Stimulated activated naive CD4-positive, alpha-beta T cell (primary cell): ENCODE measurements at places on chromosomes 13 and 19.

- no peak for DNase-seq
Measured at GRCh38 chr13:69683921-69684686, 423.5 kb upstream of the ATXN8OS start.

- DNase-seq, result peak; percentile 91
Measured at GRCh38 chr19:43470288-43470687, 4.9 kb upstream of the LYPD3 start.

GRCh38 chr13:96000069-96000468 lies 53.1 kb downstream of the UGGT2 start:
- DNase-seq, result no peak

DNA sequence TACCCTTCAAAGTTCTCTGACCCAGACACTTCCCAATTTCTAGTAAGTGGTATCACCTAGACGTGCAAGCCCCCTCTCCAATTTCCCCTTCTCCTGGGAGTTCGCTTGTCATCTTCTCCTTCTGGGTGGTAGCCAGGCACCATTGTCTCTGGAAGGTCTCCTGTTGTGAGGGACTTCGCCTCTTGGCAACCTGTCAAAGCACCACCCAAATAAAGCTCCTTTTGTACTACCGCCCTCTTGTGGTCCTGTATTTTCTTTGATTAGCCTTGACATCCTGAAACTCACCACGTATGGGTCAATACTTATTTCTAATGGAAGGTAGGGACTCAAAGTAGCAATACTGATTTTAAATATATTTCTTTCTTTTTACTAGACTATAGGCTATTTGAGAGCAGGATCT lies 8.2 kb downstream of the GPC5 start:
- no peak for DNase-seq

DNA sequence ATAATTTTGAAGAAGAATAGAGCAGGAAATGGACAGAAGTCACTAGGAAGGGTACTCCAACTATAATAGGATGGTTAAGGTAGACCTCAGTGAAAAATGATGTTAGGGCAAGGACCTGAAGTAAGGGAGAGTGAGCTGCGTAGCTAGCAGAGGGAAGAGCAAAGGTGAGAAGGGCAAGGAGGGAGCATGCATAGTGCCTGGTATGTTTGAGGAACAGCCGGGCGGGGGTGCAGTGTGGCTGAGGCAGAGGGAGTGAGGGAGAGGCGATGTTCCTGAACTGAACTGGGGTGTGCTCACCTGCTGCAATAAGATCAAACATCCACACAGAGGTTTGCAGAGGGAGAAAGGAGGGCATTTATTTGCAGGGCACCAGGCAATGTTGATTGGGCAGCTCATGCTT lies 110.4 kb downstream of the DNAJC15 start:
- DNase-seq, result no peak

- no peak for DNase-seq
Measured at GRCh38 chr19:16315825-16316505, 8.7 kb upstream of the KLF2 start.

GRCh38 chr19:36128392-36128736 lies 11.5 kb upstream of the CAPNS1 start:
- no peak for DNase-seq

DNA sequence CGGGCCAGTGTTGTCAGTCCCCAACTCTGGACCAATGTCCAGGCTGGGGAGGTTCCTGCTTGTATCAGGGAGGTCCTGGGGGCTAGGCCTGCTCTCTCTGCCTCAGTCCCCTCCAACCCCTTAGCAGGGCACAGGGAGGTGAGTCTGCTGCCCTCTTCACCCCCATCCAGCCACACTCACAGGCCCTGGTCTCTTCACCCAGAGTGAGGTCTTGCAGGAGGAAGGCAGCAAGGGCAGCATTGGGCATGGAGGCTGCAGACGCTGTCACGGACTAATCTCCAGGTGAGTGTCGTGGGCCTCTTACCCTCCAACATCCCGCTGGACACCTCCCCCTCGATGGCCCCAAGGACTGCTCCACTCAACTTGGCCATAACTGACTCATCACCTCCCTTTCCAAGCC lies 11.9 kb upstream of the SIGLEC11 start:
- DNase-seq, result no peak

GRCh38 chr13:91313103-91313502 lies 34.4 kb upstream of the MIR17HG start:
- peak; percentile 49 for DNase-seq

- no peak for DNase-seq
Measured at GRCh38 chr19:49271080-49271753, 53.8 kb downstream of the SLC6A16 start.

DNA sequence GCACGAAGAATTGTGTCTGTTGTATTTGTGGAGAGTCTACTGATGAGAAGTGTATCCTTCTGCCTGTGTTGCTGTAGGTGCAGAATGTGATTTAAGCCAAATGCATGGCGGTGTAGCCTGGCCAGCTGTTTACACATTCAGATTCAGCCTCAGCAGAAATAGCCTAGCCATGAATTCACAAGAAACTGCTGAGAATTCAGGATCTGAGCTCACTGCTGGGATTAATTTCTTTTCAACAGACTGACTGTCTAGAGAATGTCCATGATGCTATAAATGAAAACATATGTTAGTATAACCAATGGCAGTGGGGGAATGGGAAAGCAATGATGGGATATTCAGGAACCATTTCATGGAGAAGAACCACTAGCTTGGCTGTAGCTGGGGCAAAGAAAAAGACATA lies 77.4 kb upstream of the RNF113B start:
- DNase-seq, result no peak

DNA sequence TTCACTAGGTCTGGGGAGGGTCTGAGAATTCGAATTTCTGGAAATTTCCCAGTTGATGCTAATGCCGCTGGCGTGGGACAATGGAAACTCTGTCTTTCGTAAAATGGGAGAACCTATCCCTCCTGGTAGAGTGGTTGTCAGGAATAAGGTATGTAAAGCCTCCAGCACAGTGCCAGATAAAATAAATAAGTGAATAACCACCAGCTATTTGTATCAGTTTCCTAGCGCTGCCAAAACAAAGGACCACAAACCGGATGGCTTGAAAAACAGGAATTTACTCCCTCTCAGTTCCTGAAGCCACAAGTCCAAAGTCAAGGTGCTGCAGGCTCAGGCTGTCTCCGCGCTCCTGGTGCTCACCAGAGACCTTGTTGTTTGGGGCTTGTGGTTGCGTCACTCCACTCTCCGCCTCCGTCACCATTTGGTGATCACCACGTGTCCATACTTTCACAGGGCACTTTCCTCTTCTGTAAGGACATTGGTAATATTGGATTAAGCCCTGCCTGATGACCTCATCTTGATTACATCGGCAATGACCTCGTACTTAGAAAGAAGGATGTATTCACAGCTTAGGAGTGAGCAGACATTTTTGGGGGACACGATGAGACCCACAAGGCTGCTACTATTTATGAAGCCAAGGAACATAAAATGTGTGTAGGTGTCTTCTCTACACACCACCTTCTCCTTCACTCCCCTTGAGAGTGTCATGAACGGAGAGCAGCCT lies 428.5 kb downstream of the IRS2 start:
- DNase-seq, result no peak

GRCh38 chr19:58513694-58514563 lies 2.1 kb upstream of the SLC27A5 start:
- DNase-seq, result peak; percentile 86

GRCh38 chr19:18437491-18438330 lies at the start of gene ISYNA1:
TSS of gene ISYNA1 (minus strand) at chr19:18438133. CDS start at chr19:18437979, 154 bp downstream.
- DNase-seq, result peak; percentile 54

DNA sequence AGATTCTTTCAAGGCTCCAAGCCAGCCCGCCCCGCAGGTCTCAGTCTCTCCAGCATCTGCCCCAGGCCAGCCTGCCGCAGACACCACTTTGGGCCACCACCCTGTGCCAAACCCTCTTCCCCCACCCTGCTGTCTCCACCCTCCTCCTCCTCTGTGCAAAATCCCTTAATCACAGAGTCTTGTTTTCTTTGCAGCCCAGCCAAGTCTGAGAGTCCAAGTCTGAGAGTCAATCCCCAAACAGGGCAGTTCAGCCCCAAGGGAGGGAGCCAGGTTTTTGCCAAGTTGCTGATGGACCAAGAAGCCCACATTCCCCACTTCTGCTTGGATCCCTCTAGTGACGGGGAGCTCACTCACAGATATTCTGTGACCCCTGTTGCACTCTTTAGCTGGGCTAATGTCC lies 3.1 kb downstream of the ADAMTS10 start:
- DNase-seq, result no peak

DNA sequence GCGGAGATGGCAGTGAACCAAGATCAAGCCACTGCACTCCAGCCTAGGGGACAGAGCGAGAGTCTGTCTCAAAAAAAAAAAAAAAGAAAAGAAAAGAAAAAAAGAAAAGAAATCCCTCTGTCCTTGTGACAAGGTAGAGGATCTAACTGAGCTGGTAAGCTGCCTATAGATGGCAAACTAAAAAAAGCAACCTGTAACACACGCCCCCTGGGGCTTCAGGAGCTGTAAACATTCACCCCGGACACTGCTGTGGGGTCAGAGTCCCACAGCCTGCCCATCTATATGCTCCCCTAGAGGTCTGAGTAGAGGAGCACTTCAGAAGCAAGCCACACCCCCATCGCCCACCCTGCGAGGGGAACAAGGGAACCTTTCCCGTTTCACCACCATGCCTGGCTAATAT lies 4.3 kb upstream of the PGPEP1 start:
- DNase-seq, result no peak
